ENCODE measurements at places on chromosomes 1 and 21.
A peak's percentile ranks its signal among the peaks of the same experiment; 100 is the strongest.

DNA sequence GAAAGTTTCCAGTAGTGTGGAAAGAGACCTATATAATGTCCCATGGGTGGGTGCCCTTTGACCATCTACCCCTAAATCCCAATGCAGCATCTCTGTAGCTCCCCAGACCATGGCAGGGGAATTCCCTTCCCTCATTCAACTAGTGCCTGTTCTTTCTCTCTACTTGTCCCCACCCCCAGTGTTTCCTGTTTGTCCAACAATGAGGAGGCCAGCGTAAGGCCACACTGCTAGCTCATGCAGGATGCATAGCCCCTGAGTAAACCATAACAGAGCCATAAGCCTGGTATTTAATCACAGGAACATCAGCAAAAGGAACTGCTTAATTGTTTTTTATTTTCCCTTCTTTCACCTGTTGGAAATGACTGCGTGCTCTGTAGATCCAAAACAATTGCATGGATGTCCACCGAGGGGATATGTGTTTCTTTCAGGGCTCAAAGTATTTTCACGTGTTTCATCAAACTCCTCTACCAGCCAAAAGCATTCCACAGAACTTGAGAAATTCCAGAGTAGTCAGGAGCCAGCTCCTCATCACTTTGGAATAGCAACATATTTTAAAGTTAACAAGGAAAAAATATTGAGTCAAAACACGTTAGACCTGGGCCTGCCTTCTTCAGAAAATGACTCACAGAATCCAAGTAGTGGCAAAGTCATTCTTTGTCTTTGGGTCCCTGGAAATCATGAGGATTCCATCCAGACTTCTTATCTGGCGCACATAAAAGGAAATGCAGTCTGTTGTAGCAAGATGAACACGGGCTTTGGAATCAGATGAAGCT, 162.5 kb upstream of the SGIP1 start:
- peak; percentile 72 for DNase-seq

DNA sequence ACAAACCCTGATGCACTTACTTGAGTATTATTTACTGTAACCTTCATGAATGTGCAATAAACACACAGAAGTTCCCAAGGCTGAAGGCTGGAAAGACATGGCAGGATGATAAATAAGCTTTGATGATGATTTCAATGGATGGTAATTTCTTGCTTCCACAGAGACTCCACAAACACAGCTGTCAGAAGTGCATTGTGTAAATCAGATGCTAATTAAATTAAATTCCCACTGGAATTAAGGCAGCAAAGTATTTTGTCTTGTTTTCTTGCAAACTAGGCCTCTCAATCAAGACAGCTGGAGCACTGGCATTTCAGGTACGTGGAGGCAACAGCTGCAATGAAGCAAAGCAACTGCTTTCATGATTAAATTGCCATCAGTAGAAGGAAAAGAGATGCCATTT, 24.1 kb downstream of the FAM177B start:
- no peak for DNase-seq

DNA sequence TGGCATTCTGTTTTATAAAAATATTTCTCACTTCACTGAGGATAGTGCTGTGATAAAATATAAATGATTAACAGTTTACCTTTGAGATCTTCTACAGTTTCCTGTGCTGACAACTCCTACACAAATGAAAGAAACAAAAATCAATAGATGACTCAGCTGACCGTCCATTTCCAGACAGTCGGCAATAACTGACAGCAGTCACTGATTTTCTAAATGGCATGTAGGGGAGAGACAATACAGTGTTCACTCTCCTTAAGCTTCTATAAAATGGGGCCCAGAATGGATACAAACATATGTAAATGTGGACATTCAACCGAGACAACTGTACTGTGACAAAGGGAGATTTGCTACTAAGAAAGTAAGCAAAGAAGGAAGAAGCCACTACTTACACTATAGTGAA, 34.3 kb downstream of the PCNX2 start:
- DNase-seq = no peak

DNA sequence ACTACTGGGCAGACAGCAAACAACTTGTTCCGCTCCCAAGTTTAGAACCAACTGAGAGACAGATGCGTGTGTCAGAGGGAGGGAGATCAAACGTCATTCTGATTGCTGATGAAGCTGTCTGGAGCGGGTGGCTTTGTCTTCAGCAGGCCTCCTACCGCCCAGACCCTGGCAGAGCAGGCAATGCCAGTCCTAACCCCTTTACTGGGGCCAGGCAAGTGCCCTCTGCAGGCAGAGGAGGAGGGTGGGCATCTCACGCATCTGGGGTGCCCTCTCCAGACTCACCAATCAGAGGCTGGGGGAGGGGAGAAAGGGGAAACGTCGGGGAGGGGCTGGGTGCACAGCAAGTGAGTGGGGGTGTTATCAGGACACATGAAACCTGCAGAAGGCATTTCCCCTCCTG, 126.6 kb downstream of the ACTL8 start:
- DNase-seq = no peak

- DNase-seq = no peak
Measured at GRCh38 chr1:110004583-110004982, 20.0 kb downstream of the AHCYL1 start.

- DNase-seq = no peak
Measured at GRCh38 chr1:109514846-109515245, 5.3 kb upstream of the AMIGO1 start.

GRCh38 chr1:184437291-184437690, 50.5 kb downstream of the C1orf21 start:
- no peak for DNase-seq

- no peak for DNase-seq
Measured at GRCh38 chr1:56627636-56628039, 17.5 kb upstream of the PRKAA2 start.

- no peak for DNase-seq
Measured at GRCh38 chr1:57017717-57018116, 51.9 kb upstream of the C8B start.

DNA sequence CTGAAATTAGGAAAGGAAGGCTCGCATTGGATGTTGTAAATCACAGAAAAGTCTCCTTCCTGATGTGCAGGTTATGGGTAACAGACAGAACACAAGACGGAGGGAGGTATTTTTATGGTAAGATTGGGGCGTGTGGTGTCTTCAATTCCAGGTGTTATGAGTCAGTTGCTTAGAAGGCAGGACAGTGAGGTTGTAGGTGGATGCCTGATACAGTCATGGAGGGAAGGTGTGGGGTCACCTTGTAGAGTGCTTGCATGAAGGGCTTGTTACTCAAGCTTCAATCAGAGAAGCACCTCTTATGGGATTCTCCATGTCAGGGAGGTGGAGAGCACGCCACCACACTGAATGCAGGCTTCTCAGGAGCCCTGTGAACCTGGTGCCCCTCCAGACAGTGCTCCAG, 63.1 kb downstream of the C1orf21 start:
- no peak for DNase-seq

GRCh38 chr1:69535490-69535889, 32.2 kb upstream of the LRRC7 start:
- no peak for DNase-seq

GRCh38 chr1:160797271-160797709, 1.3 kb downstream of the LY9 start:
- no peak for DNase-seq

- no peak for DNase-seq
Measured at GRCh38 chr1:8075511-8076051, 49.5 kb upstream of the ERRFI1 start.

DNA sequence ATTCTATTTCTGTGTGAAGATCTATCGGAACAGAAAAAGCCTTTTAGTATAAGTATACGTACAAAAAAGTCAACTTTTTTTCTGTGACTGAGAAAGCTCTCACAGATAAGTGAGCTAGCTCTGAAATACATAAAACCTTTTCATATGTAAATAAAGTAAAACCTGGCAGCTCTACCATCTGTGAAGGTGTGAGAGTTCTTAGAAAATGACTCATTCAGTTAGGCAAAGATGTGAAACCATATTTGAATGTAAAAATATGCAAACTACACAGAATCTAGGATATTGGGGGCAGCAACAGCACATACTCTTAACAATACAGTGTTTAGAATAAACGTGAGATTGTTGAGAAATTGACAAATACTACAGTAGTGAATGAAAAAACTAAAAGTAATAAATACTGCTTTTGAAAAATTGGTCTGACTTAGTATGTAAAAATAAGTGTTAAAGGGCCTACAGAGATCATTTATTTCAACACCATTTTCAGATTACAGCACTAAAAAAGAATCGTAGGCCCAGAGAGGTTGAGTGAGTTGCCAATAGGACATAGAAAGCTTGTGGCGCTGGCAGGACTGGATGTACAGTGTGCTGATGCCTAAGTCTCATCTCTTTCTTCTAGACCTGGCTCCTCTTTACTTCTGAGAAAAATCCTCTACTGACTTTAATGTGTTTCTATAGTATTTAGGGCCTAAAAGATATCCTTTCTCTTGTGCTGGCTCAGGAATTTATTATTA, 19.8 kb downstream of the ATP6V1G3 start:
- DNase-seq = no peak

- DNase-seq = no peak
Measured at GRCh38 chr1:50735443-50735842, 224.6 kb downstream of the FAF1 start.

- no peak for DNase-seq
Measured at GRCh38 chr1:204685236-204686006, at the start of gene LRRN2. Gene LRRN2 (minus strand): TSS chr1:204685738. CDS start chr1:204619992, 65,746 bp downstream.

DNA sequence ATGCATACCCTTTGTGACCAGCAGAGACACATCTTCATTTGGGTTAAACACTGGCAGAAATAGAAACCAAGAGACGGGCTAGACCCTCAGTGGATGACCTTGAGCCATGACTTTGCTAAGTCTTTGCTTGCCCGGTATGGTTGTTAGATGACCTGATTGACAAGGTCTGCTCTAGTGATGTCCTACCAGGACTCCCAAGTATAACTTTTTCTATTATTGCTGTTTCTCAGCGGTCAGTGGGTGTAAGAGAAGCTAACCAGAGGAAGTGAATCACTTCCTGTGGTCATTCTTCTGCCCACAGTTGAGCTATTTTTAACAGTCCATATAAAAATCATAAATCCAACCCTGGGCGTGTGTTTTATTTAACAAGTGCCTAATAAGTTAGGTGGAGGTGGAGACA, 126.2 kb upstream of the ETS2 start:
- DNase-seq = no peak

DNA sequence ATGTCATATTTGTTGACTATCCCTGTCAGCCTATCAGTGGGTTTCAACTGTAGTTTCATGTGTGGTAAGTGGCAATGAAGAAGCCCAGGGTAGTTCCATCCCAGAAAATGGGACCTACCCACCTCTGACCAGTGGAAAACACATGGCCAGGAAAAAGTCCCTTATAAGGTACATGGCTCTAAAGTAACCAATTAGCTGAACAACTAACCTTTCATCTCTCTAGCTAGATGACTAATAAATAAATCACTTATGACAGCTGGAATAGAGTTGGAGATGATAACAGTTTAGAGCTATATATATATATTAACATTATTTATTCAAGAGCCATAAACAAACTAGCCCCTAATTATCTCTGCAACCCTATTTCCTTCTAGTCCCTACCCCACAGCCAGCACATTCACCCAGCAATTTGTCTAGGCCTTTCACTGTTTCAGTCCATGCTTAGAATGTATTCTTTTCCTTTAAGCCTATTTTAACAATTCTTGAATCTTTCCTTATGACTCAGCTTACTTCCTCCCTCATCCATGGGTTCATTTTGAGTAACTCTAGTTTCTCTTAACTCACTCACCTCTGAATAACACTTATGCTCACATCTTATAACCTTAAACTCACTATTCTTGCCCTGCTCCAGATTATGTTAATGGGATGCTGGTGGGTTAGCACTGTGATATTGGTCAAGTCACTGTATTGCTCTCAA, 83.7 kb downstream of the TNFSF18 start:
- DNase-seq = peak; percentile 5

GRCh38 chr1:161966067-161966466, 57.6 kb downstream of the OLFML2B start:
- DNase-seq = no peak

- no peak for DNase-seq
Measured at GRCh38 chr1:195748969-195749368, 859.3 kb downstream of the KCNT2 start.

GRCh38 chr1:172292840-172293239, 127.6 kb upstream of the C1orf105 start:
- DNase-seq = no peak

DNA sequence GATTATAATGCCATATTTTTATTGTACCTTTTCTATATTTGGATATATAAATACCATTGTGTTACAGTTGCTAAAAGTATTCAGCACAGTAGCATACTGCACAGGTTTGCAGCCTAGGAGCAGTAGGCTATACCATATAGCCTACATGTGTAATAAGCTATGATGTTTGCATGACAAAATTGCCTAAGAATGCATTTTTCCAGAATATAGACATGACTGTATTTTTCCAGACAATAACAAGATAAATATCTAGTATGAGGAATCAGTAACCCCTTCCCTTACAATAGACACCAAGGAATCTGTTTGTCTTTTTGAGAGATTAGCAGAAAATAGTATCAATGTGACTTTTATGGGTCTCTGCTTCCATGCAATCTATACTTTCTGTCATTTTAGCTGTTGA, 228.6 kb downstream of the GRIK1 start:
- DNase-seq = no peak

DNA sequence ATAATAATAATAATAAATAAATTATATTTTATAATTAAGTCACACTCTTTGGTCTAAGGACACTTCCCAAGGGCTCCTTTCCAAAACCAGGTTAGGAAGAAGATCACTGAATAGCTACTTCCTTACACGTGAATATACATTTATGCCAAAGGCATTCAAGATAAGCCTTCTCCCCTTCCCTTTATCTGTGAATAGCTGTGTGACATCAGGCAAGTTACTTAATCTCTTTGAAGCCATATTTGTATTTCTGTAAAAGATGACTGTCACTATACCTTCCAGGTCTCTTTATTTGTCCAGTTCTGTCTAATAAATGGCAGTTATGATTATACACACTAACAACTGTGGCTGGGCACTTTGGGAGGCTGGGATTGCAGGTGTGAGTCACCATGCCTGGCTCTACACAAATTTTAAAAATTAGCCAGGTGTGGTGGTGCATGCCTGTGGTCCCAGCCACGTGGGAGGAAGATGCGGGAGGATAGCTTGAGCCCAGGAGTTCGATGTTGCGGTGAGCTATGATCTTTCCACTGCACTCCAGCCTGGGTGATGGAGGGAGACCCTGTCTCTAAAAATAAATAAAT, 5.5 kb upstream of the RNF11 start:
- DNase-seq = no peak

DNA sequence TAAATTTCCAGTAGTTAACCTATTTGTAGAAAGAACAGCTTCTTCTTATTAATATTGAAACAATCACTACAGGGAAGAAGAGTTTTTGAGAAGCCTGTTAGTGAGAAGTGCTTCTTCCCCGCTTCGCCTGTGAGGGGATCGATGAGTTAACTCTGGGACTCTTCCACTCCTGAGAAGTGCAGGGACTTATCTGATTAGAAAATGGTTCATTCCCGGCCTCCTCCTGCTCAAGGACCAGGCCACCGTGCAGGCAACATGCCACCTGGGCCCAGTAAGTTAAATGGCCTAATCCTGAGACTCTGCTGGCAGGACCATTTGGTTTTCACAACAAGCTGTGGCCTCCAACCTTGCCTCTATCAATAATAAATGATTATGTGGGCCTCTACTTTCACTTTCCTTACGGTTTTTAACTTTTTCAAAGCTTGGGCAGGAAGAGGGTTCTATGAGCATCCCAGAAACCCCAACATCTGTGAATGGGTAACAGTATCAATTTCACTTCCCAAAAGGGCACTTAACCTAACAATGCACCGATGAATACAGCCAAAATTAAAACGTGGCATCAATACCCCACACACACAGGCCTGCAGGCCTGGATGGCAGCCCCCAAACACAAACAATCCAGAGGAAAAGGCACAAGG, 33.1 kb downstream of the SIPA1L2 start:
- no peak for DNase-seq

GRCh38 chr21:38751379-38752050, 54.2 kb upstream of the ETS2 start:
- no peak for DNase-seq

Data from stimulated activated naive B cell treated with anti-CD40 and anti-IgM and Interleukin-4, amounts not matched to agents 10 μg/mL and 1 μg/mL and 100 μg/mL, for 72 hours (primary cell).